Stimulated activated CD4-positive, alpha-beta T cell treated with anti-CD3 and anti-CD28 coated beads, Interleukin-1b, Interleukin-23, amount 100 ng/mL, for 1 hour (primary cell): ENCODE measurements at places on chromosomes 4 and X.

DNA sequence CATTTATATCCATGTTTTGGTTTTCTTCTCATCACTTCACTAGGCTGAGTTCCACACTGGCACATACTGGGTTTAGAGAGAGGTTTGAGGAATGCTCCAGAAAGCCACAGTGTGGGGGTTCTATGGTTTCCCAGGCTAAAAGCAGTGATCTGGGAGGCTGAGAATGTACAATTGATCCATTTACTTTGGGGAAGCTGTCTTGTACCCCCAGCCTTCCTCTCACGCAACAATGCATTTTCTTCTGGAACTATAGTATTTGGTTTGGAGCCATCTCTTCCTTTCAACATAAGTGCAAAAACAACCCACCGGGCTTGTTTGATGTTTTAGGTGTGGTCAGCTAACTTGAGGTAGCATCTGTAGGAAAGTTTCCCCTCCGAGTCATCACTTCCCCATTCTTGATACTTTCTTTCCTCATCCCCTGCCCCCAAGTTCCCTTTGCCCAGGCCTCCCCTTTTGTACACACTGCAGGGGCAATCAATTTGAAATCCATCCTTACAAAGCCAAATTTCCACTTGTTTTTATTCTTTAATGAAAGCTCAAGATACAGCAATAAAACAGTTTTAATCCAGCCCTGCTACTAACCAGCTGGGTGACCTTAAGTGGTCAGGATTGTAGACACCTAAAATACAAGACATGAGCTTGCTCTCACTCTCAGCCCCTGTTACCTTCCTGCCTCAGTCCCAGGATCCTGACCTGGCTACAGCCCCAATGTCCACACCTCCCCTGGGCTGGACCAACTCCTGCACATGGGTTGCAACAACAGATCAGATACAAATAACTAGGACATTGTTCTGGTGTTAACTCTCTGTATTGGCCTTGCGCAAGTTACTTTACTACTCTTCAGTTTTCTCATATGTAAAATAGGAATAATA lies 109.2 kb downstream of the FHDC1 start:
- no peak for DNase-seq

GRCh38 chr4:151013944-151014343 lies 1.1 kb downstream of the LRBA start:
- DNase-seq = no peak

GRCh38 chr4:148962539-148963290 lies 520.5 kb upstream of the NR3C2 start:
- DNase-seq = no peak

GRCh38 chr4:105686571-105686970 lies 21.9 kb downstream of the INTS12 start:
- DNase-seq = no peak

DNA sequence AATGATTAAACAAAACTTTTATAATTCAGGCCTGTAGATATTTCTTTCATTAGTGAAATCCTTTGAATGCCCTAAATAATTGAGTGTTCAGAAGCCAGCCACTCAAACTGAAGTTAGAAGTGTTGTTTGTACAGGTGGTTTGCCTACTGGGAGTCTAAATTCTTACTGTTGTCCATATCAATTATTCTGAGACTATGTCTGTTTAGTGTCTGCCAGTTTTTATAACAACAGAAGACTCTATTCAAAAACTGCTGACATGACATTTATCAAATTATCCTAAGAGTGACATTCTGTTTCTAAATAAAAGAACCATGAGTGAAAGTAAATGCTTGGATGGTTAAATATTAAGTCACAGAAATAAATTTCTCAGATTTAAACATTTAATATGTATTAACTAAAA lies 375.1 kb downstream of the FAT4 start:
- no peak for DNase-seq

DNA sequence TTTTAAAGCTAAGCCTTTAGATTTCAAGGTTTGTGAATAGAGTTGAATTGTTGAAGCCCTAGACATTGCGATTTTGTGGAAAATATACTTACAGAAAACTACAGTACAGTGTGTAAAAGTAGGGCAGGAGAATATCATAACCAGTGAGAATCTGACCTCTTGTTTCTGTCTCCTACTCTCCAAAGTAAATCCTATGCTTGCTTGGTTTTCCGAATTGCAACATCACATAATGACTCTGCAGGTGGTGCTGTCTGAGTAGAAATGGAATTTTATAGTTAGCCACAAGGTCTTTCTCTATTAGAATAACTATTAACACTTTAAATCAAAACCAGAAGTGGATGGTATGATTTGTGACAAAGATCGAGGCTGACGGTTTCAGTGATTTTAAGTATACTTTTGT lies 505.6 kb downstream of the RAPGEF2 start:
- no peak for DNase-seq

GRCh38 chr4:183918696-183919095 lies 13.6 kb downstream of the STOX2 start:
- no peak for DNase-seq

DNA sequence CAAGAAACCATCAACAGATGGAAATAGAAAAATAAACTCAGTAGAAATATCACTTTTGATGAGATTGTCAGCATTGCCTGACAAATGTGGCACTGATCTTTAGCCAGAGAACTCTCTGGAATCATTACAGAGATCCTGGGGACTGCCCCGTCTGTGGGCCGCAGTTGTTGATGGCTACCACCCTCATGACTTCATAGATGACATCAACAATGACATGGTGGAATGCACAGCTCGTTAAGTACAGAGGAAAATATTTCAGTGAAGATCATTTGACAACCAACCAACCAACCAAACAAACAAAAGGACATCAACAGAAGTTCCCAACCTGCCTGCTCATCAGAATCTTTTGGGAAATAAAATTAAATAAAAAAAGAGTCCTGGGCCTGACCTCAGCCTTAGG lies 132.6 kb downstream of the UCHL1 start:
- no peak for DNase-seq

GRCh38 chr4:51830156-51830720 lies 12.7 kb upstream of the DCUN1D4 start:
- no peak for DNase-seq

DNA sequence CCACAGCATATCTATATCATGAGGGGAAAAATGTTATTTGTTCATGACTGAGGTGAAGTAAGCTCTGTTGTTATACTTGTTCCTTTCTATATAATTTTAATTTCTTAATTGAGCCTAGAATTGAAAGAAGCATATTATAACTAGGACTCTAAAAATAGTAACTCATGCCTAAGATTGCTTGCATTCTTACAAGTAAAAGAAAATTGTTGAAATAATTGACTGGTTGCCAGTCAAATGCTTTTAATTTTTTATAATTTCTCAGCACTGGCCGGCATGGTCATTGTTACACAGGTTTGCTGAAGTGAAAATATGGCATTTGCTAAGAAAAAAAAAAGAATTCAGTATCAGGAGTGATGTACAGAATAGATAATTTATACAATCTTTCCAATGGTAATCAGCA lies 104.8 kb downstream of the GASK1B start:
- DNase-seq = no peak

DNA sequence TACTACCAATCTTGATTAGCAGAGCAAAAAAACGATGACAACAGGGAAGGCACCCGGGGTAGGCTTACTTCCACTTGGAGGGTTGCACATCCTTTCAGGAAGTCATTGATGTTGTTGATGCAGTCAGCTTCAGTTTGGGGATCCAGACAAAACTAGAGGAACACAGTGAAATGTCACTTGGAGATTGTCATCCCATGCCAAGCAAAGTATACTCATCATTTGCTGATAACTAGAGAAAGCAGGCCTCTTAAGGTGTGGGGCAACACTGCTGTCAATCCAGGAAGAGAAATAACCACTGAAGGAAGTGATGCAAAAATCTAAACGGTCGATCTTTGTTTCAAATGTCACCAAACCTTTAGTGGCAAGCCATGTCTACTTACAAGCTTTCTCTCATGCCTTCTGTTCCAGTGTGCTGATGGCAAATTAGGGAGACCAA lies 1.4 kb downstream of the ARHGEF6 start:
- no peak for DNase-seq

DNA sequence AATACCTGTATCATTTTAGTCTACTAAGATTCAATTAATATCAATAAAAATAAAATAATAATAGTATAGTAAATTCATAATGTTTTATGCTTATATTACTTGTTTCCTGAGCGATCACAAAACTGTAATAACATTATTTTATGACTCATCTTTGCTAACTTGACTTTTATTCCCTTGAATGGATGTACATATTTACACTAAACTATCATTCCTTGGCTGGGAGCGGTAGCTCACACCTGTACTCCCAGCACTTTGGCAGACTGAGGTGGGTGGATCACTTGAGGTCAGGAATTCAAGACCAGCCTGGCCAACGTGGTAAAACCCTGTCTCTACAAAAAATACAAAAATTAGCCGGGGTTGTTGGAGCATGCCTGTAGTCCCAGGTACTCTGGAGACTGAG lies 104.0 kb upstream of the SLC34A2 start:
- no peak for DNase-seq

GRCh38 chrX:106150701-106151100 lies 17.4 kb upstream of the PWWP3B start:
- DNase-seq = no peak

- no peak for DNase-seq
Observed at GRCh38 chr4:138241281-138242075, 671 bp downstream of the SLC7A11 start.

DNA sequence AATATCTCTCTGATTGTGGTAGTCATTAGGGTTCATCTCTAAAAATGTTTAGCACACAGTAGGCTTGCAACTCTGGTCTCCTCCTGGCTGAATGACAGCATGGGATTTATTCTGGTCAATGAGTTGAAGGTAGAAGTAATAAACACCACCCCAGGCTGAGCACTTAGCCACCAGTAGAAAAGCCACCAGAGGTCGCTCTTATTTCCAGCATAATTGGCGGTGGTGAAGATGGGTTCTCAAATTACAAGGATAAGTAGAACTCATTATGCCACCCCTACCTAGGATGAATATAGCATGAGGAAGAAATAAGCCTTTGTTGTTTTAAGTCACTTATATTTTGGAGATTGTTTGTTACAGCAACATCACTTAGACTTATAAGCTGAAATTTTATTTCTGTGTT lies 302.7 kb downstream of the GPM6A start:
- DNase-seq = no peak

DNA sequence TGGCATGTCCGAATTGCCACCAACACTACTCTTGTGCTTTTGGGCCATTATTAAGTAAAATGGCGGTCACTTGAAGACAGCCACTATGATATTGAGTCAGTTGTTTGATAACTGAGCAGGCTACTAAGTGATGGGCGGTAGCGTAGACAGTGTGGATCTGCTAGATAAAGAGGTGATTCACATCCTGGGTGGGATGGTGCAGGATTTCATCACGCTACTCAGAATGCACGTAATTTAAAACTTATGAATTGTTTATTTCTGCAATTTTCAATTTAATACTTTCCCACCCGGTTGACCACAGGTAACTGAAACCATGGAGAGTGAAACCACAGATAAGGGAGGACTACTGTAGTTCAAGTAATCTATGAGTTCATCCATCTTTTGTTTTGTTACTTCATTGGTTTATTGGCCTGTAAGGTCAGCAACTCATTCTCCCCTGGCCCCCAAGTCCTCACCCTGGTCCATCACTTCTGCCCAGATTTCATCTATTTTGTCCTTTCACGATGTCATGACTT lies 2.9 kb downstream of the ARAF start:
- DNase-seq = no peak

GRCh38 chr4:151484396-151485102 lies 75.6 kb downstream of the FHIP1A start:
- DNase-seq = no peak

DNA sequence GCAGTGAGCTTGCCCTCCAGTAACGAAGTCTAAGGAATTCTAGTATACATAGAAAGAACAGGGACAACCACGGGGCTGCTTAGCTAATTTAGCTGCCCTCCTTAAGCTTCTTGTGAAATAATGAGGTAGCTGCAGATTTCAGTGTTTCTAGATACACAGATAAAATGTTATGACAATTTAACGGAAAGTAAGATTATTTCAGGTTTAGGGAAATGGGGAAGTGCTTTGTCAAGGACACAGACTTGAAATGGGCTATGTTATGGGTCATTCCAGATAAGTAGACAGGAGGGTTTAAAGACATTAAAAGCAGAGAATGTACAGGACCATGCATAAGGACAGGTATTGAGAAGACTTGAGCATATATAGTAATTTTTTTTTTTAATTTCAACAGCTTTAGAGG lies 34.2 kb upstream of the ZNF518B start:
- no peak for DNase-seq

- DNase-seq = no peak
Observed at GRCh38 chrX:7146703-7147412, 654 bp upstream of the STS start.

DNA sequence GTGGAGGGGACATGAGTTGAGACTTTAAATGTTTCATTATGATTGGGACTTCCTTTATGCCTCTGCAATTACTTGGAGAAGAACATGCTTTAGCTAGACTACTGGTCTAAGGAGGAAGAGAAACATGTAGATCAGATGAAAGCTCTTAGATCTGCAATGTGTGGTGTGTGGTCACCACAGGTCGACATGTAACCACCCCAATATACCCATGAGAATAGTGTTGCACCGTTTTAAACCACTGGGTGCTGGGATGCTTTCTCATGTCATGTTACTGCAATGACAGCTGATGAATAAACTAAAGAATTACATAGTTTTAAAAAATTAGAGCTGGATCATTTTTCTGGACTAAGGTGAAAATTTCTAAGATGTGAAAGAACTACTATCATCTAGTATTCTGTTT lies 1039.7 kb downstream of the RAPGEF2 start:
- DNase-seq = no peak

DNA sequence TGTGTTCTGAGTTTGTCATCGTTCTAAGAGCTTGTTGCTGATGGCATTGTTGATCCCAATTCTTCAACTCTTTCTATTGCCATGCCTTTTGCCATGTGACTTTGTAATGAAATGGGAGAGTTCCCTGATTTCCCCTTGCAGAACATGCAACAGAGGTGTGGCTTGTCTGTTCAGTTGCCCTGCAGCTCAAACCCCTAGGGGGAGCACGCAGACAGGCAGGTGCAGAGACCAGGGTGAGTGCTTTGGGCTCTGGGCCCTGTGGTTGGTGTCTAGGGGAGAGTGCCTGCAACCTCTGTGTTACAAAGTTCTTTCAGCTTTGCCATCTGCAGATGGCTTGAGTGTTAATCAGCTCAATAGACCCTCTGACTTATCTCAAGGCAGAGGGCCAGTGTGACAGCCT lies 332.7 kb downstream of the MID1IP1 start:
- no peak for DNase-seq

DNA sequence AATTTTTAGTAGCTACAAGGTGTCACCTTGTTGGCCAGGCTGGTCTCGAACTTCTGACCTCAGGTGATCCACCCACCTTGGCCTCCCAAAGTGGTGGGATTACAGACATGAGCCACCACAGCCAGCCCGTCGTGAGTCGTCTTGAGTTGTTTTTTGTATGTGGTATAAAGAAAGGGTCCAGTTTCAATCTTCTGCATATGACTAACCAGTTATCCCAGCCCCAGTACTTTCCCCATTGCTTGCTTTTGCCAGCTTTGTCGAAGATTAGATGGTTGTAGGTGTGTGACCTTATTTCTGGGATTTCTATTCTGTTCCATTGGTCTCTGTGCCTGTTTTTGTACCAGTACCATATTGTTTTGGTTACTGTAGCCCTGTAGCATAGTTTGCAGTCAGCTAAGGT lies 105.9 kb downstream of the OR13H1 start:
- DNase-seq = no peak
